Gastrocnemius medialis (tissue), 4 donors: ENCODE measurements at places on chromosomes 5 and 9. TPM values are rescaled to one million over a fixed set of nuclear protein-coding genes. Genes with fewer than 3 reads are reported as not detected.

DDX4 gene
- not detected for total RNA-seq

DNA sequence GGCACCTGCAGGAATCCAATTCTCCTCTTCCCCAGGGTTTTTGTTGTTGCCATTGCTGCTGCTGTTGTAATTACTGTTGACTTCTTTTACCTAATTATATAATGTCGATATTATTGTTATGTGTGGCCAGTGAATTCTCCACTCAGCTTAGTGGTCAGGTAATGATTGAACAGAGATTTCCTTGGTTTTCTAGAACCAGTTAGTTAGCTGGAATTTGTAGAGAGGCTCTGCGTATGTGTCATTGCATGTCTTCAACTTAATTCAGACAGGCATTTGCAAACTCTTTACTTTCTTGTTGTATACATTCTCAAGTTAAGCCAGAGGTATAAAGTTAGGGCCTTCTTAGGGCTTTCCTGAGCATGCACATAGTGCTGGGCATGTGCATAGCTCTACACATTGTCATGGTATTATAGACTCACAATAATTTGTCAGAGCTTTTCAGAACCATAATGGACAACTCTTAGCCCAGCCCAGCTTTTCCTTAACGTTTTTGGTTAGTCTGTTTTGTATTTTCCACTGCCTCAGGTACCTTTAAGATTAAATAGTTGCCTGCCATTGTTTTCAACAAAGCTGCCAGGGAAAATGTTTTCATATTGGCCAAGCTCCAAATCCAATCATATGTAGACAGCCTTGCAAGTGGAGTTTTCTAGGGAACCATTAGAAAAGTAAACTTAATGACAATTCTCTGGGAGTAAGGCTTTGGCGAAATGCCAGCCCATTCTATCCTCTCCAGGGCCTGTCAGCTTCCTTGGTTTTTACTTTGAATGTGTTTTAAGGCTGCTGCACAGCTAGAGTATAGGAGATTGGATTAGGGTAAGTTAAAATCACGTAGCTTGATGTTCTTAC, 68.1 kb downstream of the UBE2R2 start:
- no peak for DNase-seq
- no peak overlapping the region for H3K4me3 ChIP-seq
- H3K27me3 ChIP-seq = no peaks in the 10 kb centered on the region
- H3K4me1 ChIP-seq = peaks cover 62% of the 10 kb centered on the region
- no peak overlapping the region for H3K27ac ChIP-seq

- no peak overlapping the region for H3K4me3 ChIP-seq
- H3K36me3 ChIP-seq = no peaks in the 10 kb centered on the region
- H3K27ac ChIP-seq = no peak overlapping the region
- no peaks in the 10 kb centered on the region for H3K27me3 ChIP-seq
- H3K4me1 ChIP-seq = no peaks in the 10 kb centered on the region
Measured at GRCh38 chr5:76944638-76945037, 8.2 kb upstream of the CRHBP start.

- no peak overlapping the region for H3K4me3 ChIP-seq
- DNase-seq = no peak
Measured at GRCh38 chr9:137429974-137430722, 7.0 kb downstream of the NOXA1 start.

DNA sequence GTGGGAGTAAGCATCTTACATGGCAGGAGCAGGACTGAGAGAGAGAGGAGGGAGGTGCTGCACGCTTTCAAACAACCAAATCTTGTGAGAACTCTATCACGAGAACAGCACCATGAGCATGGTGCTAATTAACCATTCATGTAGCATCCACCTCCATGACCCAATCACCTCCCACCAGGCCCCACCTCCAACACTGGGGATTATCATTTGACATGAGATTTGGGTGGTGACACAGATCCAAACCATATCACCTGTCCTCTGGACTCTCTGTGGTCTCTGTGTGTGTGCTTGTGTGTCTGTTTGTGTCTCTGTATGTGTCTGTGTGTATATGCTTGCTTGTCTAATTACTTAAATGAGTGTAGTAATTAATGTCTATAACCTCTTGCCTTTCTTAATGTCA, 31.1 kb downstream of the SEC61B start:
- H3K4me3 ChIP-seq = no peak overlapping the region
- no peaks in the 10 kb centered on the region for H3K36me3 ChIP-seq
- H3K27ac ChIP-seq = no peak overlapping the region
- H3K4me1 ChIP-seq = peaks cover 9% of the 10 kb centered on the region

GRCh38 chr5:14900693-14901461, 29.3 kb upstream of the ANKH start:
- H3K4me1 ChIP-seq = no peaks in the 10 kb centered on the region
- H3K4me3 ChIP-seq = no peak overlapping the region
- H3K27ac ChIP-seq = peak overlapping the region; percentile 38
- no peaks in the 10 kb centered on the region for H3K36me3 ChIP-seq
- no peaks in the 10 kb centered on the region for H3K27me3 ChIP-seq
- DNase-seq = peak; percentile 33

DNA sequence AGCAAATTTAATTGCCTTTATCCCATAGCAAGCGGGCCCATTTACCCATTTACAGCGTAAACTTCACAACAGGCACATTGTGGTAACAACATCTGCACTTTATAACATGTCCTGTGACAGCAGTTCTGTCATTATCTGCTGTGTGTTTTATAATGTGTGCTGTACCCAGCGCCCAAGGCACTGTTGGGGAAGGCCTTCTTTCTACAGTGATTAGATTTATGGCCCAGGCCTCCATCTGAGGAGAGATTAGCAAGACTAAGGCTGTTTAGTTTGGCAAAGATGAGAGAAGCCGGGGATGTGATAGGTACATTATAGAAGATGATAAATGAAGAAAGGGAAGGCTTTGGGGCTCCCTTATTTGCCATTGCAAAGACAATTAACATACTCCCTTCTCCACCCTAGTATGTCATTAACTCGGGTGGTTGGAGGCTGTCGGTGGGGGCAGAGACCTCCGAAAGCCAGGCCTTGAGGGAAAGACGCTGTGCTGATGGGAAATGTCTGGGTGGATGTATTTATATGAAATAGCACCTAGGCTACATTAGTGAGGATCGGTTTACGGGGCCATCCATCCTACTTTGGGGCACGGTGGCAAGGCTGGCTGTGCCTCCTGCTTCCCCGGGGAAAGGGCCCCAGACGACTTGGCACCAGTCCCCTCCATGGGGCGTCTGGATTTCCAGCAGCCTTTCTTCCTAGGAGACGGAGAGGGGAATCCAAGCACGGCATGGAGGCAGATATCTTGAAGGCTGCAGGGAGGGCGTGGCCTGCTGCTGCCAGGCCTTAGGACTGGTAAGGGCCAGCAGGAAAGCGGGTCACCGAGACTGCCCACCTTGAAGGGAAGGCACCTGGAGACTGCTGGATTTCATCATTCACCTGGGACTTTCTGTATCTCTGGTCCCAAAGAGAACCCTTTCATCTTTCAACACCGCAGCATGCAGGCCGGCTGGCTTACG, 64.3 kb upstream of the PTCH1 start:
- DNase-seq = no peak
- no peaks in the 10 kb centered on the region for H3K27me3 ChIP-seq
- H3K27ac ChIP-seq = no peak overlapping the region
- no peaks in the 10 kb centered on the region for H3K36me3 ChIP-seq

- H3K36me3 ChIP-seq = no peaks in the 10 kb centered on the region
- DNase-seq = no peak
- no peak overlapping the region for H3K27ac ChIP-seq
- no peaks in the 10 kb centered on the region for H3K27me3 ChIP-seq
- H3K4me1 ChIP-seq = no peaks in the 10 kb centered on the region
- H3K4me3 ChIP-seq = no peak overlapping the region
Measured at GRCh38 chr5:3794611-3795010, 199.0 kb downstream of the IRX1 start.
